ENCODE measurements at places on chromosomes 1 and 21.

DNA sequence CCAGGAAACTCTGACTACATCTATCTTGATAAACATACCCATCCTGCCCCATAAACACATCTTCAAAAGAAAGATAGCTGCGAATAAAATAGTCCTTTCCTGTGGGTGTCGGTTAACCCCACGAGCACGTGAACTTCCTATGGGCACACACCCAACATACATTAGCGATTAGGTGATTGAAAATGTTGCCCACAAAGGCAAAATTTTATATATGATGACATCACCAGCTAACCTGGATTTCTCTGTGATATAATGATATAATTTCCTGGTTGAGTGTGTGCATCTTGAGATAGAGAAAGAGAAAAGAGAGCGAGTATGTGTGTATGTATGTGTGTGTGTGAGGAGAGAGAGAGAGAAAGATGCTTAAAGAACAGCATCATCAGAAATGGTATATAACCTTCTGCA is 296.1 kb downstream of the PTPRC start:
- DNase-seq = peak; percentile 6

DNA sequence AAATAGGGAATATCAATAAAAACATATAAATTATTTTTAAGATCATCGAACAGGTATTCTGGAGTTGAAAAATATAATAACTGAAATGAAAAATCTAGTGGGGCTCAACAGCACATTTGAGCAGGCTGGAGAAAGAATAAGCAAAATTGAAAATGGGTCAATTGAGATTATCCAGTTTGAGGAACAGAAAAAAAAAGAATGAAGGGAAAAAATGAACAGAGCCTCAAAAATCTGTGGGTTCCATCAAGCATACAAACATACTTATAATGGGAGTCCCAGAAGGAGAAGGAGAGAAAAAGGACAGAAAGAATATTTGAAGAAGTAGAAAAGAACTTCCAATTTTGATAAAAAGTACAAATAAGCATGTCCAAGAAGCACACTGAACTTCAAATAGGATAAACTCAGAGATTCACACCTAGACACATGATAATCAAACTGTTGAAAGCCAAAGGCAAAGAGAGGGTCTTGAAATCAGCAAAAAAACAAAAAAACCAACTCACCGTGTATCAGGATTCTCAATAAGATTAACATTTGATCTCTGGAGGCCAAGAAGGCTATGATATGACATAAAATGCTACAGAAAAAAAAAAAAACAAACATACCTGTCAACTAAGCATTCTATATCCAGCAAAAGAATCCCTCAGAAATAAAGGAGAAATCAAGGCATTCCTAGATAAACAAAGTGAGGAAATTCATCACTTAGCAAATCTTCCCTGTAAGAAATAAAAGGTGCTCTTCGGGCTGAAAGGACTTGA is 5.4 kb upstream of the COQ8A start:
- no peak for DNase-seq

DNA sequence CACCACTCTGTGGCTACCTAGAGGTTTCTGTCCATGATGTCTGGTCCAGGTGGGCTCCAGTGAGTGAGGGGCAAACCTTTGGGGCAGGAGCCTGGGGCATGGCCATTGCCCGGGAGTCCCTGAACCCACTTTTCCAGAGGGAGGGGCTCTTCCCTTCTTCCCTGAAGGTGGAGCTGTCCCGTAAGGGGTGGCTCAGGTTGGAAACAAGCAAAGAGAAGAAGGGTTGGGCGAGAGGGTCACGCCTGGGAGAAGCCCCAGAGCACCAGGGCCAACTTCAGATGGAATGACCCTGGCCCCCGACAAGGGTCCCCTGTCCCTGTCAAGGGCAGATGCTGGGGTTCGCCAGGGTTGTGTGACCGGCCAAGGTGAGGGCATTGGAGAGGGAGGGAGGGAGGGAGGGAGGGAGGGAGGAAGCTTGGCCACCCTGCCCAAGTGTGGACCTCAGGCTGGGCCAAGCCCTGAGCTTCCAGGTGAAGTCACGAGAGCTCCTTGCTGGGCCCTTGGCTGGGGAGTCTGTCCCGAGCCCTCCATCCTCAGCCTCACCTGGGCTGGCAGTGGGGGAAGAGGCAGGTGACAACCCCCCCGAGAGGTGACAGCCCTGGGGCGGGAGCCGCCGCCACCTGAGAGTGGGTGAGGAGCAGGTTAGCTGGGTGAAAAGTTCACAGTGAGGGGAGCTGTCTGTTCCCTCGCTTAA is 69.6 kb downstream of the DHRS3 start:
- DNase-seq = no peak

- DNase-seq = no peak
These were observed 35.1 kb downstream of the PRDM16 start for GRCh38 chr1:3103967-3104677.

GRCh38 chr1:245753807-245754206 is 599.0 kb downstream of the KIF26B start:
- no peak for DNase-seq

DNA sequence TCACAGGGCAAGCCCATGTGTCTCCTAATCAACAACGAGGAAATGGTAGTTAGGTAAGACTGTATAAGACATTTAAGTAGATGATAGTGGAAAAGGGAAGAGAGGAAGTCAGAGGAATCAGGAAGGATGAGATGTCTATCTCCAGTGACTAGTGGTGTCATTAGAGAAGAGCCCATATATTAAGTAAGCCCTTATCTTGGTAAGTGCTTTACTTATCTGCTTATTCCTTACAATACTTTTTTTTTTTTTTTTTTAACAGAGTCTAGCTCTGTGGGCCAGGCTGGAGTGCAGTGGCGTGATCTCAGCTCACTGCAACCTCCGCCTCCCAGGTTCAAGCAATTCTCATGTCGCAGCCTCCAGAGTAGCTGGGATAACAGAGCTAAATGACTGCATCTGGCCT is 29.5 kb downstream of the RNF11 start:
- DNase-seq = no peak

- DNase-seq = no peak
These were observed 873 bp downstream of the IFT25 start for GRCh38 chr1:53944469-53945182.

DNA sequence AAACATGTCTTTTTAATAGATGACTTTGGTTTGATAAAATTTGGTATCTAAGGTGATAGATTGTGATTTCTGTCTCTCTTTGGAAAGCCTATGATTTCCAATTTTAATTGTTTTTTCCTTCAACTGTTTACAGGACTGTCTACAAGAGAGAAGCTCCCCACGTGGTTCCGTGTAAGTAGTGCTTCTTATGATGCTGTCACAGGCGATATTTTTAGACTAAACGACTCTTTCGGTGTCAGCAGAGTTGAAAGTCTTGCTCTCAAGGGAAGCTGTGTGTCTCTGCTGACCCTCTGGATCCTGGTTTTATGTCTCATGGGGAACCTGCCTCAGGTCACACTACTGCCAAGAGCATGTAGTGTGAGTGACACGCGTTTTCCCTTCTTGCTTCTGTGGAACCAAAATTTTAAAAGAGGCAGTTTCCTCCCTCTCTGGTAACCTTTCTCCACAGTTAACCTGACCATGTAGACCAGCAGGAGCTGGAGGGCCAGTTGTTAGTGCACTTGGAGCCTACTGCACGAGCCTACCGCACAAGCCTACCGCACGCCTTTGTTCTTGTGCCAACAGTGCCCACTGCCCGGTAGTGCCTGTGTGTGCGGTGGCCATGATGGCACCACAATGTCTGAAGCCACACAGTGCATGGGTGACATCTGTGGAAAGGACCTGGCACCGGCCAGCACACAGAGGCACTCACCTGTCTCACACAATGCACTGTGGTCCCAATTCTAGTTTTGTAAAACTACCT is 91.9 kb downstream of the PCBP3 start:
- DNase-seq = no peak

DNA sequence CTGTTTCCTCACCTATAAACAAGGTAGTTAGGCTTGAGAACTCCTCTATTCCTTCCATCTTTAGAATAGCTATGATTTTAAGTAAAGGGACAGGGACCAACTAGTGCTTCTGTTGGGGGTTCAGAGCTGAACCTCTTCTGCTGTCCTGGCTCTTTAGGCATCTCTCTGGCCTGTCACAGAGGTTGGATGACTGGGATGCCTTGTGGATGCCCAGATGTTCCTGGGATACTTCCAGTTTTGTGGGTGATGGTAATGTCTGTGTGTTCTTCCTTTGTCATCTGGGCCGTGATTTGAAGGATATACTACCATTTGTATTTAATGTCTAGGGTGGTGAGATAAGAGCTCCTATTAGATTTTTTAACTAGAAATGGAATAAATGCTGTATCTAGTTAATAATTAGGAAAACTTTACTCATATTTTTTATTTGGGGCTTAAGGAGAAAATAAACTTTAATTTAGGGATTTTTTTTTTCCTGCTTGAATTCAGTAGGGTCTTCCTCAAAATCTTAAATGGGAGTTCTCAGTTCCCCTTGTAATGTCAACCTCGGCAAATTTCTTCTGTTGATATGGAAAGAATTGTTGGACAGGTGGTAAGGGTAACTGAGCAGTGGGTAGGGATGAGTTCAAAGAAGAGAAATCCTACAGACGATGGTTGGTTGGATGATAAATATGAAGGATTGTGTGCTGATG is 47.2 kb downstream of the LAMC1 start:
- no peak for DNase-seq

GRCh38 chr1:165988275-165988674 is 160.9 kb downstream of the UCK2 start:
- DNase-seq = no peak

DNA sequence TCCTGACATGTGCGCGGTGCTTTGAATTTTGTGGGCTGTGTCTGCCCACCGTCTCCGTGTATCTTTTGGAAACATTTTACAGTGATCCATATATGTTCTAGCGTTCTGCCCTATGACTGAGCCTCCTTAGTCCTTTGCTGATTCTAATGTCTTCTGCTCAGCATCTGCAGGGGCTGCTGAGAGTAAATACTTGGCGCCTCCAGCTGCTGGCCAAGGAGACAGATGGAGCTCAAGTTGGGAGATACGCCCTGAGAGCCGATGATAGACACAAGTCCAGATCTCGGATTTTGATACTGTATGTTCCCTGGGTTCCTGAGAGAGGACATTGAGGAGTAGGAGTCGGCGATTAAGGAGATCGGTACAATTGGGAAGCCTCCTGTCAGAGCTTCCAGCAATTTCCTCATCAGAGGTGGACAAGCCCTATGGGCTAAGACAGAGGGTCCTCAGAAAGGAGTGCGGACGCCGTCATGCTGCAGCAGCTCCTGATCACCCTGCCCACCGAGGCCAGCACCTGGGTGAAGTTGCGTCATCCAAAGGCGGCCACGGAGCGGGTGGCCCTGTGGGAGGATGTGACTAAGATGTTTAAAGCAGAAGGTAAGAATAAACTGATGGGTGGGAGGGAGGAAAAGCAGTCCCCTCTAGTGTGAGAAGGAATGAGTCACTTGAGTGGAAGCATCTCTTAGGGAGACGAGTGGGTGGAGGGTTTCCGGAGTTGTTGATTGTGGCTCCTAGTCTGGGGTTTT is 390 bp downstream of the ZFP69B start:
- DNase-seq = peak; percentile 45

GRCh38 chr1:168408539-168408865 is 127.8 kb downstream of the TBX19 start:
- no peak for DNase-seq

- DNase-seq = no peak
These were observed 302.6 kb downstream of the AJAP1 start for GRCh38 chr1:4957027-4957426.

GRCh38 chr1:205532996-205533735 is 28.7 kb downstream of the CDK18 start:
- no peak for DNase-seq

- no peak for DNase-seq
These were observed 35.8 kb downstream of the LGR6 start for GRCh38 chr1:202229376-202229775.

DNA sequence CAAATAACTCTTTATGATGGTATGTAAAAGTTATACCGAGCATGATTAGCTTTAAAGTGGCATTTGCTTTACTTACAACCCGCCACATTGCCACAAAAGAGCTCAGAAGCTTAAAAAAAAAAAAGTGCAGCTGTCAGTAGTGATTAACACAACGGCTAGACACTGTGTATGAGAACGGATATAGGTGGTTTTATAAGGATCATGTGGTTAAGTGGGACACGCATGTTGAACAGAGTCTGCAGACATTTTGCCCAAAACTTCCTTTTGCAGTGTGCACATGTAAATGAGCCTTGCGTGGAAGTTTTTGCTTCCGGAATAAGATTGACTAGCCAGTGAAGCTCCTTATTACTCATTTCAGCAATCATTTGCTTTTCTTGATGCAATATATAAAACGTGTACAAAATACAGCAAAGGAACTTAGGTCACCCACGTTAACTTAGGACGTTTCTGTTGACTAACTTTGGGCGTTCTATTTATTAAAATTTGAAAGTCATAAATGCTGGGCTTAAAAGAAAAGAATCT is 58.7 kb upstream of the RGS1 start:
- DNase-seq = no peak

DNA sequence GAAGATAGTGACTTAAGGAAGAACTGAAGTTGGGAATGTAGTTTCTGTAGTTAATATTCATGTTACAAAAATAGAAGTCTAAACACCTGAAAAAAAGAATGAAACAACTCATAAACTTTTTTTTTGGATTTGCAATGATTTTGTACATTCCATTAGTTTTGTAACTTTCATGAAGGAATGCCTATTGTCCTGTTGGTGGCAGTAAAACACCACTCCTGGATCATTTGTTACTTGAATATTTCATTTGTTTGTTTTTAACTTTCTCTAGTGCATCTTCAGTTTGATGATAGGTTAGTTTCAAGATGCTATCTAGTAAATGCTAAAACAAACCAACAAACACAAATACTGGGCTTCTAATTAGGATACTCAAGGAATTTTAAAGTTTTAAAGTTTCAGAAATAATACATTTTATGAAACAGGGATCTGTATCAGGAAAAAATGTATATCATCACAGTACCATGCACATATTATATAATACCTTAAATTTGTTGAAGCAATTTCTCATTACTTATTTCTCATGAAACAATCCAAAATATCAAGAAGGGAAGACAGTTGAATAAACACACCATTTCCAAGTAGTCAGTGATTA is 229.7 kb upstream of the CACYBP start:
- DNase-seq = no peak

GRCh38 chr1:113031171-113031933 is 41.6 kb upstream of the LRIG2 start:
- no peak for DNase-seq

- DNase-seq = no peak
These were observed 76.6 kb downstream of the RNF220 start for GRCh38 chr1:44481701-44482100.

GRCh38 chr1:11478571-11479374 is at the start of gene DISP3:
Gene DISP3 (plus strand): TSS chr1:11479155. CDS start chr1:11500993, 21,838 bp downstream.
- peak; percentile 52 for DNase-seq

DNA sequence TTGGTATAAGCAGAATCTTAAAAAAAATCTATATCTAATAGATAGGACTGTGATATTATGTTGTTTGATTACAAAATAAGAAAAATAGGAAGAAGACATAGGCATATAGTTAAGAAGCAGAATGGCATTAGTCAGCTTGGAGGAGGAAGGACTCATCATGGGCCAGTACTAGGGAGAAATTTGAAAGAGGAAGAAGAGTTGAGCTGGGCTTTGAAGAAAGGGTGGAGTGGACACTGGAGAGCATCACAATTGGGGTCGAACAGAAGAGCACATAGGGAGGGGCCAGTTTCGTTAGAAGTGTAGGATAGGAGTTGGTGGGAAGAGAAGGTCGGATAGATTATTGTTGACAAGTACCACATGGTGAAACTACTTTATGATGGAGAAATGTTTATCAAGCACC is 129.3 kb downstream of the CACHD1 start:
- no peak for DNase-seq

- no peak for DNase-seq
These were observed 1.7 kb downstream of the SOAT1 start for GRCh38 chr1:179295164-179295755.

All from stimulated activated CD8-positive, alpha-beta memory T cell treated with anti-CD3 and anti-CD28 coated beads, Interleukin-15, amount 100 ng/mL, for 24 hours (primary cell).